Stimulated activated naive CD8-positive, alpha-beta T cell treated with anti-CD3 and anti-CD28 coated beads, Interleukin-15, Interleukin-2, amounts not matched to agents 100 U/mL and 50 U/mL, for 24 hours (primary cell): ENCODE measurements at places on chromosomes 3 and 15.

DNA sequence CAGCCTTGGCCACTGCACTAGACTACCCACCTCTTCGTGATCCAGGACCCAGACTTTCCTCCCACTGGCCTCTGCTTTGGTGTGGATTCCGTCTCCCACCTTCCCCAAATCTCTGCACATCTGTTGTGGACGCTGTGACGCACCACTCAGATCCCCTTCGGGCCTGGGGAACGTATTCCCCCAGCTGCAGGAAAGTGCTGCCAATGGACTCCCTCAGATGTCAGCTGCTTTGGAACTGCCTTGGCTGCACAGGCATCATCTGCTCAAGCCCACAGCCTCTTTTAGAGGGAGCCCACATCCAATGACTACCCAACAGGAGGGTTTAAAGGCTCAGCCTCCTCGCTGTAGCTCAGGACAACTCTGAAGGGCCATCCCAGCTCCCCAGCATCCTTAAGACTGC, 134.2 kb upstream of the RAD18 start:
- DNase-seq: no peak

DNA sequence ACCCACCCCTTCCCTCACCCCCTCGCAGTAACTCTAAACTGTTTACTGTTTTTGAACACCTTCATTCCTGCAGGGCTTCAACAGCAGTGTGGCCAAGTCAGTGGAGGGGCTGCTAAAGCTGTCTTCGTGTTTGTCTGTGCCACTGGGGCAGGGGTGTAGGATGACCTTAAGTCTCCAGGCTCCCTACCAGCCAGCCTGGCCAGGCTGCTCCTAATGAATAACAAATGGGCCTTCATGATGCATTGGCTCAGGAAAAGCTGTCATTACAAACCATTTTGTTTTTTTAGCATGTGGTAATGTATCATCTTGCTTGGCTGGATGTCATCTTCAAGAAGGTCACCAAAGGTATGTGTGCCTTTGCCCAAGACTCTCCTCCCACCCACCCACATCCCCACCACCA, 372.2 kb upstream of the WNT5A start:
- DNase-seq: no peak

DNA sequence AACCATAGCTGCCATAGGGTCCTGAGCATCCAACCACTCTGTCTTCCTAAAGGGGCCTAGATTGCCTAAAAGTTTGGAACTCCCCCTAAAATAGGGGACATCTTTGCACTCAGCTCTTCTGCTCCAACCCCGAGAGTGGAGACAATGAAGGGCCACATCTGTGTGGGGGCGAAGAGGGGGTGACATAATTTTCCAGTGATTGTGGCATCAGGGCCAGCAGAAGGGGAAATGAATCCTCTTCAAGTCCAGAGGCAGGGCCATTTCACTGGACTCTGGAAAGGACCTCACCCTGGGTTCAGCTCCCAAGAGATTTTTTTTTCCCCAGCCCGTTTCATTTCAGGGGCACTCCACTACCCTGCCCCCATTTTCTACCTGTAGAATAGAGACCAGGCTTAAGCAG, 4.6 kb upstream of the ANKRD63 start:
- DNase-seq: no peak

DNA sequence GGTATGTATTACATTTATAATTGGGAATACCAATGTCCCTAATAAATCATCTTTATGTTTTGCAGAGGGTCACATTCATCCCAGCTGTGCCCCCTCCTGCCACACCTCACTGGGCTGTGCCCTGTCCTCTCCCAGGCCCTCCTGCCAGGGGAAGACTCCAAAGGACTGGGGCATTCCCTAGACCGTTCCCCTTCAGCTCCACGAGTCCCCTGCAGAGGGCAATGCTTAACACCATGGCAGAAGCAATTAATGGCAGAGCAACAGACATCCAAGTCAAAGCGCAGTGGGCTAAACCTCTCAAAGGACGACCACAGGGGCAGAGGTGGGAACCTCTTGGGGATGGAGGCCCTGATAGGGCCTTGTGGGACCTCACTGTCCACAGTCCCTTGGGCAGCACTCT, 71.3 kb upstream of the SEC13 start:
- no peak for DNase-seq

DNA sequence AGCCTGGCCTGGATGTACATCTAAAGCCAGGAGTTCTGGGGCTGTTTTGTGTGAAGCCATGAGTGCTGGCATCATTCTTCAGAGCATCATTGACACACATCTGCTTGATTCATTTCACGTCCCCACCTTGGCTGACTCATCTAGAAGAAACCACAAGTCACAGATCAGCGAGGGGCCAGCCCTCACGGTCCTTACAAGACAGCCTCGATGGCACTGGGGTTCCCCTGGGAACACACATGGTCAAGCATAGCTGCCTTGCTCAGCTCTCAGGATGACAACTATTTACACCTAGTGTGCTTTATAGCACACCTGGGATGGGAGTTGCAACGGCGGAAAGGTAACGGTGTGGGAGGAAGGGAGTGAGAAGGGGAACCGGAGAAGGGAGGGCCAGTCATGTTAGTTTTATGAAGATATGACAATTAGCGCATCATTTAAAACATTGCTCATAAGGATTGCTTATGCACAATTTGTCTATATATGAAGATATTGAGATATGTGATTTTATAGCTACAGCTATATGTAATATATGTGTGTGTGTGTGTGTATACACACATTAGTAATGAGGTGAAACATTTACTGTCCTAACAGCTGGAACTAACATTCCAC, 227.1 kb downstream of the RPLP1 start:
- peak; percentile 71 for DNase-seq

- DNase-seq: no peak
Observed at GRCh38 chr3:36926292-36926897, 18.5 kb downstream of the TRANK1 start.

DNA sequence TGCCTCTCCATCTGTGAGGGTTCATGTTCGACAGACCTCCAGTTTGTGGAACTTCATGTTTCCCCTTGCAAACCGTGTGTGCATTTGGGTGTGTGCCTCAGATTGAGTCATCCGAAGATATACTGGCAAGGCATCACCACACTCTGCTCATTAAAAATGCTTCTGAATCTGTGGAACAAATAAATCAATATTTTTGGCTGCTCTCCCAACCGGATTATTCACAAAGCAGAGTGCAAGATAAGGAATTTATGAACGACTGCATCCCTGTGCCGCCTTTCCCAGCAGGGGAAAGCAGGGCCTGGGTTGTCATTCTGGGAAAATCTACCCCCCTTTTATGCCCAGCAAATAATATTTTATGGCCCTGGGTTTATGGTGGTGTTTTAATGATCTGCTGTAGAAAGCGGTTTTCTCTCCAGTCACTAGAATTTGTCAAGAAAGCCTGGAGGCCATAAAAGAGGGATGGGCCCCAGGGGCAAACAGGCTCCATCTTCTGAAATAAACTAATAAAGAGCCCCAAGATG, 4.2 kb upstream of the WNT5A start:
- DNase-seq: no peak

DNA sequence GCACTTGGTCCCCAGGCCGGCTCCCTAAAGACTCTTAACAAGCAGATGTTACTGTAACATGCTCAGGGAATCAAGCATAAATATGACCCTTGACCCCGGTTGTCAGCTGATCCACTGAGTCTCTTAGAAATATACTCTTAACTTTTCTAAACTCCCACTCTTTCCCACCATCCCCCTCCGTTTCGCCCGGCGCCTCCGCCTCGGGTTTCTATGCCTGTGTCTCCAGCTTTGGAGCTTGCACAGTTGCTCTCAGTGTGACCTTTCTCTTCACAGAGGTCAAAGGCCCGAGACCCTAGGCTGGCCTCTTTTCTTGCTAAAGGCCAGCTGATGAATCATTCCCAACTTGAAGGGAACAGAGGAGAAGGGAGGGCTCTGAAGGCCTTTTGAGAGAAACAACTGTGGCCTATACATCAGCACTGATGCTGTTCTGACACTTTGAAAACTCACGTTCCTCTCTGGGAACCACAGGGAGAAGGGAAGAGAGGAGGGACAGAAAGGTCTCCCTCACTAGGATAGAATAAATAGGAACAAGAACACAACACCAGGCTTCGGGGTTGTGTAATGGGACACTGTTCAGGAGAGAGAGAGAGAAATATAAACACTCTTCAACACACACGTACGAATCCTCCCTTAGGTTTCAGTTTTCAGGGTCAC, 484.5 kb upstream of the NR2F2 start:
- DNase-seq: no peak

GRCh38 chr15:99998661-99999101, 265.4 kb upstream of the LYSMD4 start:
- no peak for DNase-seq

- no peak for DNase-seq
Observed at GRCh38 chr3:187212196-187212545, 14.9 kb downstream of the RTP1 start.

GRCh38 chr3:179321668-179322285, 1.1 kb upstream of the ZNF639 start:
- peak; percentile 20 for DNase-seq

- DNase-seq: no peak
Observed at GRCh38 chr15:69848551-69849231, 249.0 kb downstream of the TLE3 start.

GRCh38 chr3:78025916-78026315, 986.0 kb downstream of the ROBO2 start:
- DNase-seq: no peak

DNA sequence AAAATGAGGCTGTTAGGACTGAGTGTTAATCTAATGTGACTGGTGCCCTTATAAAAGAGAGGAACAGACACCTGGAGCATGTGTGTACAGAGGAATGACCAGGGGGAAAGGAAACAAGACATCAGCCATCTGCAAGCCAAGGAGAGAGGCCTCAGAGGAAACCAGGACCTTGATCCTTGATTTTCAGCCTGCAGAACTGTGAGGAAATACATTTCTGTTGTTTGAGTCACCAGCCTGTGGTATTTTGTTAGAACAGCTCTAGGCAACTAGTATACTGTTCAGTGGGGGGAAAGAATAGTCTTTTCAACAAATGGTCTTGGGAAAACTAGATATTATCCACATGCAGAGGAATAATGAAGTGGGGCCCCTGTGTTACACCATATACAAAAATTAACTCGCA, 80.6 kb downstream of the CCR1 start:
- DNase-seq: no peak

GRCh38 chr3:42300013-42300412, 34.0 kb upstream of the CCK start:
- peak; percentile 45 for DNase-seq

GRCh38 chr3:39637807-39638206, 170.3 kb downstream of the MOBP start:
- no peak for DNase-seq

GRCh38 chr15:45674677-45675076, 39.8 kb downstream of the SQOR start:
- DNase-seq: no peak

GRCh38 chr3:190105876-190106275, 14.8 kb downstream of the P3H2 start:
- DNase-seq: no peak

- DNase-seq: no peak
Observed at GRCh38 chr3:173742491-173742890, 344.9 kb downstream of the NLGN1 start.

DNA sequence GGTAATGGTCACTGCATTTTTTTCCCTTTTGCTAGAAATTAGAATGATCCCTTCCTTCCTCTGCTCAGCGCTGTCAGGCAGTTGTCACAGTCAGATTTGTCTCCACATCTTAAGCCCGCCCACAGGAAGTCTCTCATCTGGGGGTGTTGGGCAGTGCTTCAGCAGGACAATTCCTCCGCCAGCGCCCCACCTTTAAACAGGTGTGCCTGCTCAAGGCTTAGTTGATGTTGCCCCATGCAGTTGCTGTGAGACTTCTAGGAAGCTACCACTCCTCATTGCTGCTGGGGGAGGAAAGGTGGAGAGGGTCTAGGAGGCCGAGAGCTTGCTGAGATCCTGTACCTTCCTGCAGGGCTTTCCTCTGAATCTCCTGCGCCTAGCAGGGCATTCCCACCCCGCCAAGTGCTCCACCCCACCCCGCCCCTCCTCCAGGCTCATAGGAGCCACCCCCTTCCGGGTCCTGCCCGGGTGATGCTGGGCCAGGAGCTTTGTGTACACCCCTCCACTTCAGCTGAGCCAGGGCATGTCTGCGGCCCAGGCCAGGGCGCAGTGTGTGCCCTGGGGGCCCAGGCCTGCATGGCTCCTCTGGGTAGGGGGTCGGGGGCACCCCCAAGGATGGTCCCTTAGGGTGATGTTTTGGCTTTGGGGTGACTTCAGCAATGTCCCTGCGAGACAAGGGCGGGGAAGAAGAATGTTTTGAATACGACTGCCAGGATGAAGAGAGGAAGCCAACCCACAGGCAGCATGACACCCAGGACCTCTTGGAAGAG, 68.7 kb downstream of the TRAK1 start:
- peak; percentile 32 for DNase-seq

- DNase-seq: no peak
Observed at GRCh38 chr3:64443546-64444381, 218.5 kb upstream of the PRICKLE2 start.
